Colonic mucosa (tissue), 4 donors: ENCODE measurements at places on chromosomes 4 and X. TPM values are rescaled to one million over a fixed set of nuclear protein-coding genes. Genes with fewer than 3 reads are reported as not detected.
A peak's percentile ranks its signal among the peaks of the same experiment; 100 is the strongest.

The MGARP gene
- total RNA-seq: not detected

GRCh38 chr4:99983289-99983943 is 33.3 kb upstream of the H2AZ1 start:
- H3K27ac ChIP-seq: no peak overlapping the region
- H3K4me1 ChIP-seq: no peaks in the 10 kb centered on the region
- no peak overlapping the region for H3K4me3 ChIP-seq
- no peak for DNase-seq
- no peaks in the 10 kb centered on the region for H3K36me3 ChIP-seq
- no peaks in the 10 kb centered on the region for H3K27me3 ChIP-seq

DNA sequence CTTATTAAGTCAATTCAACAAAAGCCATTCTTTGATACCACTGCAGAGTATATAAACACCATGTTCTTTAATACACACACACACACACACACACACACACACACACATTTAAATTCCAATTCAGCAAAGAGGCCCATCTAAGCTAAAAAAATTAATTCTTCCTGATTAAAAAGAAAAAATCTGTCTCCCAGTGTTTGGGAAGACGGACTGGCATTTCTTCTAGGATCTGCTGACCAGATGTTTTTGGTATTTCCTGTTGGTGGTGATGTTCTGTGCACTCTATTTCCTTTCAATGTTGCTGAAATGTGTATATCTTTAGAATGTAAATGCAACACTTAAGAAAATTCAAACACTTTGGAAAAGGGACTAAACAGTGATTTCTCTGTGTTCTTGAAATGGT is 243.8 kb downstream of the THOC2 start:
- no peak overlapping the region for H3K27ac ChIP-seq
- no peak for DNase-seq
- no peaks in the 10 kb centered on the region for H3K27me3 ChIP-seq

- DNase-seq: no peak
- H3K27me3 ChIP-seq: peaks cover 4% of the 10 kb centered on the region
- no peaks in the 10 kb centered on the region for H3K4me1 ChIP-seq
- H3K36me3 ChIP-seq: no peaks in the 10 kb centered on the region
These were observed 212.1 kb upstream of the ATP6AP2 start for GRCh38 chrX:40368611-40369061.

The TENM3 gene
- 0.32 TPM for total RNA-seq

DNA sequence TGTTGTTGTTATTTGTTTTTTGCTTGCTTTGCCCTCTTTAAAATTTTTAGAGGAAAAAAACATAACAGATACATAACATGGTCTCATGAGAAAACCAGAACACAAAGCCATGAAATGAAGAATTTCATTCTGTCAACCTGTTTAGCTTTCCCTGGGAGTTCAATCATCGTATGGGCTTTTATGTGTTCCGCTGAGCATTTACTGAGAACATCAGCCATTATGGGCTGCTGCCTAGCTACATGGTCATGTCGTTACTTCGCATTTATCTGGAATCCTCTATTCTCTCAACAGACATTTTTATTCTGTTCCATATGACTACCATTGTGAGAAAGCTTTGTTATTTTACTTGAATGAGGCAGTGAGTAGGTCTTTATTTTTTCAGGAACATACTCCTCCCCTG is 51.4 kb downstream of the NDST3 start:
- DNase-seq: no peak
- H3K4me1 ChIP-seq: no peaks in the 10 kb centered on the region
- no peak overlapping the region for H3K4me3 ChIP-seq
- H3K27me3 ChIP-seq: no peaks in the 10 kb centered on the region
- H3K36me3 ChIP-seq: no peaks in the 10 kb centered on the region

- H3K36me3 ChIP-seq: no peaks in the 10 kb centered on the region
- H3K4me3 ChIP-seq: no peak overlapping the region
- no peak for DNase-seq
These were observed 85.9 kb upstream of the ACSL4 start for GRCh38 chrX:109818976-109819375.

DNA sequence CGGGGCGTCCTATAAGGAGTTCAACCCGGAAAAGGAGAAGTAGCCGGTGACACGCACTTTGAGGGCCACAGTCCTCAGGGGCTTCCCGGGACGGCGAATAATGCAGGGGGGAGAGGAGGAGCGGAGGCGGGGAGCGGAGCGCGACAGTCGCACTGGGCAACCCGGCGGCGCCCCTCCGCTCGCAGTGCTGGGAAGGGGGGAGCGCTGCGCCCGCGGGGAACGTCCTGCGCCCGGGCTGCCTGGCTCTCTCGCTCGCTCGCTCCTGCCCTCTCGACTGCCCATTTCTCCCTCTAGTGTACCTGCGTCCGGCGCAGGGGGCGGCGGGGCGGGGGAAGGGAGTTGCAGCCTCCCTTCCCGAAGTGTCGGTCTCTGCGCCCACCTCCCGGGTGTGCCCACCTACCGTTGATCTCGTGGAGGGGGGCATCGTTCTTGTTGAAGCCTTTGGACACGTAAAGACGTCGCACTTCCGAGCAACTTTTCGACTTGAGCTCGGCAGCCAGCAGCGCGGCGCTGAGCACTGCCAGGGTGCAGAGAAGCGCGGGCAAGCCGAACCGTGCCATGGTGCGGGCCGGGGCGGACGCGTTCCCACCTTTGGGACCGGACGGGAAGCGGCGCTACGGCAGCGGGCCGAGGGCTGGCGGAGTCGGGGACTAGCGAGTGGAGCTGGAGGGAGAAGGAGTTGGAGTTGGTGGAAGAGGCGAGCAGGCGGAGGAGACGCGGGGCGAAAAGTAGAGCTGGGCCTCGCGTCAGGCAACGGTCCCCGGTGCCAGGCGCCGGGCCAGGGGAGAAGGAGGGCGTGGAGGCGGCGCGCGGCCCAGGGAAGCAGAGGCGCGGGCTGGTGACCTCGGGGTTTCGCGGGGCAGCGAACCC is 648 bp downstream of the GPC4 start:
- no peaks in the 10 kb centered on the region for H3K36me3 ChIP-seq
- peak overlapping the region; percentile 56 for H3K4me3 ChIP-seq
- DNase-seq: peak; percentile 21
- peak overlapping the region; percentile 65 for H3K27ac ChIP-seq
- peaks cover 8% of the 10 kb centered on the region for H3K27me3 ChIP-seq

DNA sequence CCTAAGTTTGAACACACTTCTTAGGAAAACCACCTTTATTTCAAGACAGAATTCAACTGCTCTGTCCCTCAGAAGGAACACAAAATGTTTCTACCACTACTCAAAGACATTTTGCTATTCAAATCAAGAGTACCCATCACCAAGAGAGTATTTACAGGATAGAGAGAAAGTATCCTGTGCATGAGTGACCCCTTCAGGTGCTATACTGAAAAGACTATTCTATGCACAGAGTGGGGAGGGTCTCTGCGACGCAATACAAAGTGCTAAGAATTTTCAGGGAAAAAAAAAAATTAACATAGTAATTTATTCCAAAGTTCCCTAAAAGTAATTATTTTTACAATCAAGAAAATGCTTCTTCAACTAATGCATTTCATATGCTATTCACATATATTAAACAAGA is 346.4 kb upstream of the FAM241A start:
- H3K36me3 ChIP-seq: no peaks in the 10 kb centered on the region
- no peak overlapping the region for H3K27ac ChIP-seq
- no peaks in the 10 kb centered on the region for H3K4me1 ChIP-seq
- no peak overlapping the region for H3K4me3 ChIP-seq
- H3K27me3 ChIP-seq: no peaks in the 10 kb centered on the region

GRCh38 chr4:147749811-147750321 is 18.0 kb downstream of the ARHGAP10 start:
- H3K27ac ChIP-seq: no peak overlapping the region
- H3K36me3 ChIP-seq: no peaks in the 10 kb centered on the region
- no peak overlapping the region for H3K4me3 ChIP-seq
- no peak for DNase-seq

- H3K4me1 ChIP-seq: no peaks in the 10 kb centered on the region
- H3K36me3 ChIP-seq: no peaks in the 10 kb centered on the region
- no peak for DNase-seq
- no peak overlapping the region for H3K27ac ChIP-seq
- H3K27me3 ChIP-seq: no peaks in the 10 kb centered on the region
These were observed 1.1 kb downstream of the POLA1 start for GRCh38 chrX:24694825-24695224.

GRCh38 chr4:14864365-14865030 is 137.8 kb upstream of the CPEB2 start:
- no peak for DNase-seq
- no peak overlapping the region for H3K27ac ChIP-seq
- no peak overlapping the region for H3K4me3 ChIP-seq
- no peaks in the 10 kb centered on the region for H3K4me1 ChIP-seq

- no peak overlapping the region for H3K27ac ChIP-seq
- H3K4me1 ChIP-seq: no peaks in the 10 kb centered on the region
- no peaks in the 10 kb centered on the region for H3K27me3 ChIP-seq
- no peaks in the 10 kb centered on the region for H3K36me3 ChIP-seq
- DNase-seq: no peak
These were observed 1678.8 kb upstream of the TENM3 start for GRCh38 chr4:180564448-180564847.

DNA sequence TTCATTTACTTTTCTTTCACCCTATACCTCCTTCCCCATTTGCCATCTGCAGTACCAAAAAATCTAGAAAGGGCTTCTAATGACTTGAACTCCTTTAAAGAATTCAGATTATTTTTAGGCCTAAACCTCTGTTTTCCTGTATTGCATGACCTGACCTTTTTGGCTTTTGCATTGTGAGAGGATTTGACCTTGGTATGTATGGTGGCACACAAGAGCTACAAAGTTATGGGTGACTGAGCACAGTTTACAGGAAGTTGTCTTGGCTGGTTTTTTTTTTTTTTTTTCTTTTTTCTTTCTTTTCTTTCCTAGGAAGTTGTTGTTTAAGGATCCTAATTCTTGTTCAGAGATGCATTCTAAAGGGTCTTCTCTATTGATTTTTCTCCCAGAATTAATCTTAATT is 32.0 kb upstream of the MTMR8 start:
- DNase-seq: no peak
- H3K27ac ChIP-seq: no peak overlapping the region
- no peaks in the 10 kb centered on the region for H3K4me1 ChIP-seq

The PDZD11 gene
- 49.2 TPM for total RNA-seq
